AG04450 (cell line): ENCODE measurements at places on chromosomes 2 and 18. TPM values are rescaled to one million over a fixed set of nuclear protein-coding genes. Genes with fewer than 3 reads are reported as not detected.

The TXNDC9 gene
- polyA plus RNA-seq, result 42.2 and 59.7 TPM in 2 replicates

The CELF4 gene
- polyA plus RNA-seq, result not detected in 2 replicates

The LOXHD1 gene
- not detected in 2 replicates for polyA plus RNA-seq

The GPR45 gene
- polyA plus RNA-seq, result not detected in 2 replicates

The KLHL30 gene
- polyA plus RNA-seq, result not detected in 2 replicates

The CRACDL gene
- polyA plus RNA-seq, result not detected in 2 replicates

The CYP26B1 gene
- polyA plus RNA-seq, result 0.01 and 0.04 TPM in 2 replicates

The EVA1A gene
- 22.8 and 32.5 TPM in 2 replicates for polyA plus RNA-seq

The COL4A4 gene
- polyA plus RNA-seq, result 0.05 and 0.06 TPM in 2 replicates

The CFAP65 gene
- not detected in 2 replicates for polyA plus RNA-seq

The ZC3H8 gene
- 2.8 and 4.4 TPM in 2 replicates for polyA plus RNA-seq

The CHCHD5 gene
- polyA plus RNA-seq, result 8.9 and 15.2 TPM in 2 replicates

The CMPK2 gene
- not detected in 2 replicates for polyA plus RNA-seq

DNA sequence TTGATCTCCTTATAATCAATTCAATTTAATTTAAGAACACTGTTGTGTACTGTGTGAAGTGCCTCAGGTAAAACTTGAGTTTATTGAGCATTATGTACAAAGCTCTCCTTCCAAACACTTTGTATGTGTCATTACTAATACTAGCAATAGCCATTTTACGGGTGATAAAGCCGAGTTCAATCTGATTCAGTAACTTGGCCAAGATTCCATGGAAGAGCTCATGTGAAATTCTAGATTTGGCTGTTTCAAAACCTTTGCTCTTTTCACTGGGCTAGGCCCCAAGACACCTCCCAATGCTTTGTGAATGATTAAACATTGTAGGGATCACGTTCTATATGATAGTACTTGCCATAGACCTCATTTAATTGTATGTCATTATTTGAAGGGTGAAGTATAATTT is 8.9 kb upstream of the NFE2L2 start:
- no peak for DNase-seq

GRCh38 chr18:813172-814071 is 1.4 kb upstream of the YES1 start:
- no peak for DNase-seq

DNA sequence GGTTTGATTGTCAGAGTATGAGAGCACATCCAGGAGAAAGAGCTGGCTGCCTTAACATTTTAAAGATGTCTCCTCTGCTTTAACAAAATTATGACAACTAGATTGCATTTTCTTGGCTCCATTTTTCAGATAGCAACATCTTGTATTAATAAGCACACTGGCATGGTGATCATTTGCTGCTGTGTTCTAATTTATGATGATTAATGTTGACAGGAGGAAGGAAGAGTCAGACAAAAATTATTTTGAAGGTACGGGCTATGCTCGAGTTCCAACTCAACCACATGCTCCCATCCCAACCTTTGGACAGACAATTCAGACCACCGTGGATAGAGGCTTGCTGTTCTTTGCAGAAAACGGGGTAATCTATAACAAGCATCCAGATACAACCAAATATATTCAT is 98.2 kb upstream of the TTC39C start:
- DNase-seq, result no peak

DNA sequence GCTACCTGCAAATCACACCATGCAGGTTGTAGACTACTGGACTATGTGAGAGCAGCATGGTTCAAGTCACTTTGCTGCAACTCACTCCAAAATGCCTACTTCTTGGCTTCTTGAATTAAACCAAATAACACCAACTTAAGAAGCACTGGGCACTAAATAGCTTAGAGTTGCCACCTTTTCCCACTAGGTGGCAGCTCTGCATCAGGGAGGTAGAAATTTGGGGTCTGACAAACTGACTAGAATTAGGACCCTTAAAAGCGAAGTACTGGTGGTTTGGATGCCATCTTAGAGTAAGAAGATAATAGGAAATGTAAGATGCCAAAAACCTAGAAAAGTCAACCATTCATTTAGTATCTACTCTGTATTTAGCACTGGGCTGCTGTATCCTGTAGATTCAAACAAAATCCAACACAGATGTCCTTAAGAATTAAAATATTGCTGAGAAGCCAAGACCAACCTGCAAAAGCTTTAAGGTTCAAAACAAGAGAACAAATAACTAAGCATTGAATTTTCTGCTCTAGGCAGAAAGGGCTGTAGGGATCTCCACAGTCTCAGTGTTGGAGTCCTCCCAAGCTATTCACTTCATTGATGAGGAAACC is 65.5 kb downstream of the CCBE1 start:
- no peak for DNase-seq

DNA sequence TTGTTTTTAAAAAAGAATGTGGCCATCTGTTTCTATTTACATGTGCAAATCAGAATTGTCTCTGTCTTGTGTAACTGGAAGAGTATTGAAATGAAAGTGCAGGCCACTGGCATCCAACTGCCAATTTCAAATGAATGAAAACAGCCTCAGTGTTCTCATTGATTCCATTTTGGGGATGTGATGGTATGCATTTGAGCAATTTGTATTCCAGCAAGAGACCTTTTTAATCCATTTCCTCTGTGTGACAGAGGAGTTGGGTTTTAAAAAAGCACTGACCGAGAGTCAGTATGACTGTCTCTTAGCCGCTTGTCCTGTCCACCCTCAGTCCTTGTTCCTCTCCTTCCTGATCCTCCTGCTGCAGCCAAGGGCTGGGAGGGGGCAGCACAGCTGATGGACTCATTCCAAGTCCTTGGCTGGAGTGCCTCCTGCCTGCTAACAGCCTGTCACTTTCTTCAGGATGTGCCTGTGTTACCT is 50.0 kb downstream of the ASAP2 start:
- no peak for DNase-seq

DNA sequence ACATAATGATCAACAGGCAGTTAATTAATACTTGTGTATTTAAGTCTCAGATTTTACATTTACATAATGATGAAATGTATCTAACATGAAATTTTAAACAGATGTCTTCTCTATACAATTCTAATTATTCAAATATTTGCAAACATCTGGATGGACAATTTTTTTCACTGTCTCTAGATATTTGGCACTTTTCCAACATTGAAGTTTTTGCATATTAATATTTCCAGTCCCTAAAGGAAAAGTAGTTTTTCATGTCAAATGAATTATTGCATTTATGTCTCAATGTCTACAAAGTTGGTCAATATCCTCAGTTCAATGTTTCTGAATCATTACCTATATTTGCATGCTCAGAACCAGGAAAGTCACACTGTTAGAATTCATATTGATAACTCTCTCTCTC is 560.9 kb upstream of the PKDCC start:
- DNase-seq, result no peak

- DNase-seq, result no peak
Measured at GRCh38 chr2:127640082-127641072, 5.6 kb upstream of the GPR17 start.

DNA sequence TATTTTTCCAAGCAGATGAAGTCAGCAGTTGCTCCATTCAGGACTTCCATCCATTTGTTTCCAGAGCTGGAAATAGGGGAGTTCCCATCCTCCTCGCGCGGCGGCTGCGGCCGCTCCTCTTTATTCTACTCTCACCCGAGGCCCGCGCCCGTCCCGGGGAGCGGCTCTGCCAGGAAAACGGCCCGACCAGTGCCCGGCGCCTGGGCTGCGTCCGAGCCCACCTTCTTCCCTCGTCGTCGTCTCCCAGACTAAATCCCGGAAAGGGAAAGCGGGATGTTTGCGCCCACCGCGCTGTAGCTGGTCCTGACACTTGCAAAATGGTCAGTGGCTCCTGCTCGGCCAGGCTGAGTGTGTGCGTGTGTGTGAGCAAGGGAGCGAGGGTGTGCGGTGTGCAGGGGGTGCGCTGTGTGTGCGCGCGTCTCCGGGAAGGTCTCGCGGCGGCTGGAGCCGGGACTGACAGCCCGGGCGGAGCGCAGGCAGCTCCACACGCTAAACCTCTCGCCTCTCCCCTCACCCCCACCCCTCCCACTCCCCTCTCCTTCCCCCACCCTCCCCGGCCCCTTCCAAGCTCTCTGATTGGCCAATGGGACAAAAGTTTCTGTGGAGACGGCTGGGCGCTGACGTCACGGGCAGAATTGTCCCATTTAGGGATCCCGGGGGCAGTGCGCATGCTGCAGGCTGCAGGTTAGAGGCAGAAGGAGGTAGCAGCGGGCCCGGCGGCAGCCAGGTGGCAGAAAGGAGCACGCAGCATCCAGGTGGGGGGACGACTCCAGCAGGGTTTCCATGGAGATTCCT is at the start of gene NOL4:
NOL4 (minus strand) TSS at position 491 of the 795 bp plus-strand sequence. CDS start 1,660 bp downstream, outside the sequence.
- DNase-seq, result no peak

GRCh38 chr2:212145121-212145520 is 393.5 kb downstream of the ERBB4 start:
- no peak for DNase-seq

DNA sequence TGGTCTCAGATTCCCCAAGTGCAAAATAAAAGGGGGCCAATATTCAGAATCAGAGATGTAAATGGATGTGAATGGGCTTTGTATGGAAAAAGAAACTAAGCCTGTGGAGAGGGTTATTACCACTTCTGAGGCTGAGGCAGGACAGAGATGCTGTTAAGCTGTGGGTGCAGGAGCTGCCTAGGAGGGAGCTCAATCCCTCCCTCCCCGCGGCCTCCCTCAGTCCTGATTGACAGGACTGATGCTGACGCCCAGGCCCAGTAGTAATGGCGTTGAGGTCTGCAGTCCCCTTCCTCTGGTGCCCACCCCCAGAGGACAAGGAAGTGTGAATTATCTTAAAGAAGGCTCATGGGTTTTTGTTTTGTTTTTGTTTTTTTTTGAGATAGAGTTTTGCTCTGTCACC is 40.4 kb downstream of the PSD4 start:
- no peak for DNase-seq

GRCh38 chr2:191249156-191249813 is 4.1 kb downstream of the MYO1B start:
- no peak for DNase-seq

DNA sequence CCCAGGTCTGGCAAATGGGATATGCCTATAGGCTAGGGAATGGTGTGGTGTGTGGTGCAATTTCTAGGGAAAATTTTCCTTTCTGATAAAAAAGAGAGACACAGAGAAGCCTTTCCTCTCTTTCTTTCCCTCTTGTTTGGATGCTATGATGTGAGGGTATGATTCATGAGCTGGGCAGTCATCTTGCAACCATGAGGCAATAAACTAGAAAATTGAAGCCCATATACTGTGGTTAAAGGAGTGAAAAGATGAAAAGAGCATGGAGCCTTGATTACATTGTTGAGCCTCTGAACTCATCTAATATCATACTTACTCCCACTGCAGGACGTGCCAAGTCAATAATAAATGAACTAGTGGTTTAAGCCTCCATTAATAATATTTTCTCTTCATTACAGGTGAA is 215.6 kb downstream of the HAUS1 start:
- no peak for DNase-seq

DNA sequence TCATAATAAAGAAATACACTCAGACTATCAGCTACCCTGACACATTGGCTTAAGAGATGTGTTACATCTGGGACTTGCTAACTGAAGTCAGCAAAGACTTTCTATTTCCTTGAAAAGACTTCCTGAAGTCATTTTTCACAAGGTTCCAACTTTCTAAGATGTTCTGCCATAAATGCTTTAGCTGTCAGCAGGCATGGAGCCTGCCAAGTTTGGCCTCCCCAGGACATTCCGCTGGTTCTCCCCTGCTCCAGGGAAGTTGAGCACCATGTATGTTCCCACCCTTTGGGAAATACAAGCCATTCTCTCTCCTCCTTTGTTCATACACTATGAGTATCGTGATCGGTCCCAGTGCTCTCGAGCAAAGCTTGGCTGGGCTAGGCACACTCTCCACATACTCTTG is 202.7 kb upstream of the CCDC68 start:
- no peak for DNase-seq

DNA sequence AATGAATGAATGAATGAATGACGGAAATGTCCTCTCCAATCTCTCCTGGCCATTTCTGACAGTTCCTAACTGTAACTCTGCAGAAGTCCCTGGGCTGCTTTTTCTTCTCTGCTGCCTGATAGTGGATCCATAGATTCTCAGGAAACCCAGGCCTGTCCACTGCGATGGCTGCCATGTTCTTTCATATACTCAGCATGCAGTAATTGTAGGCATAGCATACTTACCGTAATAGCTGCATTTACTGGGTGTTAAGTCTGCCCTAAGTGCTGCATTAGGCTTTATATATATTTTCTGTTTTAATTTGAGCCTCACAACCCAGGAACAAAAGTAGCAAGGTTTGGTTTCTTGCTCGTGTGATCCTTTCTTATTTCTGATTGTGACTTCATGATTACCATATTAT is 122.9 kb downstream of the DCC start:
- DNase-seq, result no peak

DNA sequence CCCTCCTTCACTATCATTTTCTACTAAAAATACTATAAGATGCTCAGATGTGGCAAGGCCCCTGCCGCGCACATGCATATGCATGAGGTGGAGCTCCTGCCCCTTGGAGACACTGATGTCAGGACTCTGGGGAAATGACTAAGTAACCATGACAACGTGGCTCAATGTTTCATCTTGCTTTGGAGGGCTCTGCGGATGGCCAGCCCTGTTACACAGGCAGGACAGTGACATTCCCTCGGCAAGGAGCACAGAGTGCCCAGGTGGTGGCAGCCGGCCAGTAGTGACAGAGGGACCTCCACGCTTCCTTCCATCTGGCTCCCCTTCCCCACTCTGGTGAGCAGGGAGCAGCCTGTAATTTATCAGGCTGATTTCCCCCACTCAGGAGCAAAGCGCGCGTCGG is 364.1 kb downstream of the SS18 start:
- peak; percentile 8 for DNase-seq

- DNase-seq, result no peak
Measured at GRCh38 chr2:113879457-113879856, 10.4 kb upstream of the ACTR3 start.

DNA sequence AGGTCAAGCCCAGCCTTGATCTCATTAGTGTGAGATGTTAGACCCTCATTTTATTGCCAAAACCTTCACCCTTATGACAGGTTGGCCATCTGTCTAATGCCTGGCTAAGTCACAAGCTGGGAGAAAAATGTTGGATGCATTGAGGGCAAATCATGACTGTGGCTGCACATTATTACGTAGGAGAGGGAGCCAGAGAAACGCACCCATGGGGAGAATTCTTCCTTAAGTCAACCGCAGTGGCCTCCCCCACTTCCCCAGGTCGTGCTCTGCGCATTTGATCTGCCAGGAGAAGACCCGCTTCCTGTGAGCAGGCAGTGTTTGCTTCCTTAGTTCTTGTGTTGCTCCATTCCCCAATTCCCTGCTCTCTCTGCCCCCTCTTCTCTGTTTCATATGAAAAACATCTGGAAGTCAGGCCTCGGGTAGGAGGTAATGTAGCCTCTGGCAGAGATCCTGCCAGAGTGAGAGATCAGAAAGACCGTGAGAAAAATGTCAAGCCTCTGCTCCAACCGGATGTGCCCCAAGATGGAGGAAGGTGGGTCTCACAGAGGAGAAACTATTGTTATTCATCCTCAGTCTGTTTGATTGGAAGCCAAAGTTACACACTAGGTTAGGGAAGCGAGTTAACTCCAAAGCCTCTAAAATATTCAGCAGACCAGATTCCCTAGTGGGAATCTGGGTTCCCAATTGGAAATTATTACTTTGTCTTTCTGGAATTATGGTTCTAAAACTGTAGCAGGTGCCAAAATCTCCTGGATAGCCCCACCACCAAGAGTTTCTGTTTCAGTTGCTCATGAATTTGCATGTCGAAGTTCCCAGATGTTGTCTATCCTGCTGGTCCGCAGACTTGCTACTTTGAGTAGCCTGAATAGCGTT is 144.3 kb upstream of the PELI1 start:
- peak; percentile 41 for DNase-seq
